Activated T-cell treated with anti-CD3 and anti-CD28 coated beads for 4 hours (primary cell): ENCODE measurements at places on chromosomes 2 and 18.

GRCh38 chr2:183123117-183123958, 905 bp upstream of the NUP35 start:
- DNase-seq, result no peak

DNA sequence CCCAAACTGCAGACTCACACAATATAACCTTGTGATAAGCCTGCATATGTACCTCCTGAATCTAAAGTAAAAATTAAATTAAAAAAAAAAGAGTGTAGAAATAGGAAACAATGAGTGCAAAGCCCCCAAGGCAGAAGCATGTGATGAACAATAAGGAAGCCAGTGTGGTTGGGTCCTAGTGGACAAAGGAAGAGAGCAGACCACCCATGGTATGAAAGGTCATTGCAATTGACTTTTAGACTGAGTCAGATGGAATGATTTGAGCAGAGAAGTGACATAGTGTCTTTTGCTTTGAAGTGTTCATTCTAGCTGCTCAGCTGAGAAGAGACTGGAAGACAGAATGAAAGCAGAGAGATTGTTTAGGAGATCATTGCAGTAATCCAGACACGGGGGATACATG, 417.1 kb downstream of the RAD51AP2 start:
- no peak for DNase-seq

- DNase-seq, result no peak
These were observed 55.2 kb downstream of the ANKRD12 start for GRCh38 chr18:9191658-9192256.

- DNase-seq, result no peak
These were observed 47.1 kb downstream of the LONRF2 start for GRCh38 chr2:100275200-100275589.

- DNase-seq, result no peak
These were observed 73.2 kb downstream of the TNP1 start for GRCh38 chr2:216786676-216787075.

DNA sequence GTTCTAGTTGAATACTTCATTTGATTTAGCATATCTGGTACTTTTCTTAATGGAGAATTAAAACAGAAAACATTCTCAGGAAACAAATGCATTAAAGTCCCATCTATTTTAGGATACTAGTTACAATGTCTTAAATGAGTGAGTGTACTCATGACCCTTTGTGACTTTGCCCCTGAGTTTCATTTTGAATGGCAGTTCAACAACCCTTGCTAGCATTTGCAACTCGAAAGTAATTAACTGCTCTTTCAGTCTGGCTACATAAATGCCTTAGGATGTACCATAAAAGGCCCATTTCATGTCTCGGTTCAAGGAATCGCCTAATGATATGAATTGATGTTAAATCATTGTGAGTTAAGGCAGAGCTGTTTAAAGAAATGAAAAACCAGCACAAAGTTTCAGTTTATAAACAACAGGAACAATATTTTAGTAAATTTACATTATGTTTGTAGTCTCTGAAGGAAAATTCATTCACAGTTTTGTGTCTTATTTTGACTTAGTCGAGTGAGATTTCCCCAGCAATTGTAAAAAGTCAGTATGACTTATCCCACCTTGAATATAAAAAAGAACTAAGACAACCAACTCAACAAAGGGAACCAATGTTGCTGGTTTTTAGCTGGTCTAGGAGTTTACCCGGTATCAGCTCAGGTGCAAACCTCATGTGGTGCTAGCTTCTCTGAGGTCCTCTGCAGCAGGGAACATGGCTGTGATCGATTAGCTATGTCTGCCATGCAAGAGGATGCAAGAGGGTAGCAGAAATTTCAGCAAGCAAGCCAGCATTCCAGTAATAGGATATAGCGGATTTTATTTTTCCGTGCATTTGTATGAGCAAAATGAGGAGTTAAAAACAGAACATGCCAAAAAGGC, 386.2 kb downstream of the PTPRM start:
- no peak for DNase-seq

- no peak for DNase-seq
These were observed 1560.6 kb upstream of the SLC39A10 start for GRCh38 chr2:194096402-194096801.

DNA sequence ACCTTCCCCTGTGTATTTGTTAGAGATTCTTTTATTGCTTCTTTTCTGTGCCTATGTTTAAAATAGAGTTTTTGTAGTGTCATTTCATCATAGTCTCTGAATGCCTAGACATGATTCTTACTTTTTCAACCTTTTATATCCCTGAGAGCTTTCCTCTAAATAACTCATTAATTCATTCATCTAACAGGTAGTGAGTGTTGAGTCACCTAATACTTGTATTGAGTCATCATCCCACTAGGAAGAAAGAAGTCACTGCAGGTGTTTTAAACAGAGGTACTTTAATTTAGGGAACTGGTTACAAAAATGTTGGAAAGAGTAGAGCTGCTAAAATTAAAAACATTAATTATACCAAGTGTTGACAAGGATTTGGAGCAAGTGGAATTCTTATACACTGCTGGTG, 18.5 kb upstream of the NMS start:
- no peak for DNase-seq

DNA sequence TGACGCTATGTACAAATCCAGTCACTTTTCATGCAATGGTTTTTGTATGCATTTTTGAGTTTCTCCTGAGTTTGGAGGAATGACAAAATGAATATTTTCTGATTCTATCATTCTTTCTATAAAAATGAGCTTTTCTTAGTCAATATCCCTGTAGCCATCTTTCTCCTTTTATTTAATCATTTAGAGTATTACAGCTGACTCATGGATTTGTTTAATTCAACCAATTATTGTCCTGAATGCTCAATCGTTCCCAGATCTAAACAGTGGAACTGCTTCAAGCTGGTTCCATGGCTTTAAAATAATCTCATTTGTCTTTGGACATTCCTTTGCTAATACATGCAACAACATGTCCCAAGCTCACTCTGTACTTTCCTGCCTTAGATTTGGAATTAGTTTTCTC, 368.8 kb downstream of the ADCYAP1 start:
- DNase-seq, result no peak

- DNase-seq, result no peak
These were observed 42.9 kb downstream of the DOK1 start for GRCh38 chr2:74597410-74597809.

DNA sequence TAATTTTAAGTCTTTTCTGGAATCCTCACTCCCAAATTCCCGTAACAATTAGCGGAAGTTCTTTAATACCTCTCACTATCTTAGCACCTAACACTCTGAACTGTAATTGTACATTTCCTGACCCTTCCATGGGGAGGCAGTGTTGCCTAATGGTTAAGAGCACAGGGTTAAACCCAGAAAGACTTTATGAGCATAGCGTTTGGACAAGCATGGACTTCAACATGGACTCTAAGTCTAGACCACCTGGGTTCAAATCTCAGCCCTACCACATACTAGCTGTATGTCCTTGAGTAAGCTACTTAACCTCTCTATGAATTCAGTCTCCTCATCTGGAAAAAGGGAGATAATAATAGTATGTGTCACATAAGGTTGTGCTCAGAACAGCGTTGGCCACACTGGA, 13.0 kb downstream of the ANTXR1 start:
- no peak for DNase-seq

- no peak for DNase-seq
These were observed 167.5 kb downstream of the ARL4C start for GRCh38 chr2:234329202-234329960.

- no peak for DNase-seq
These were observed 38.3 kb downstream of the MYO7B start for GRCh38 chr2:127573771-127574170.

DNA sequence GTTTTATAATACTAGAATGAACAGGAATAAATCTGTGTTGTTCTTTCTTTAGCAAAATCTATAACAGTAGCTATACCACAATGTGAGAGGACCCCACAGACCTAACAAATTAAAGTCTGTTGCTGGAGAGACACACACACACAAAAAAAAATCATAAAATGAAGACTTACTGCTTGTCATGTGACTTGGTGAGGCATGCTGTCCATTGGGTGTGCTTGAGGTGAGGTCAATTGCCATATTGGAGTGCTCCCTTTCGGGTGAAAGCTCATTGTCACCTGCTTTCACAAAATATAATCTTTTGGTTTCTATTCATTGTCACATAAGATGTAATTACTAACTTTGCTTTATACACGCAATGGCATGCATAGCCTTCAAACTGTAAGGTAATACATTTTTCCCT, 3.9 kb downstream of the IKZF2 start:
- DNase-seq, result no peak

DNA sequence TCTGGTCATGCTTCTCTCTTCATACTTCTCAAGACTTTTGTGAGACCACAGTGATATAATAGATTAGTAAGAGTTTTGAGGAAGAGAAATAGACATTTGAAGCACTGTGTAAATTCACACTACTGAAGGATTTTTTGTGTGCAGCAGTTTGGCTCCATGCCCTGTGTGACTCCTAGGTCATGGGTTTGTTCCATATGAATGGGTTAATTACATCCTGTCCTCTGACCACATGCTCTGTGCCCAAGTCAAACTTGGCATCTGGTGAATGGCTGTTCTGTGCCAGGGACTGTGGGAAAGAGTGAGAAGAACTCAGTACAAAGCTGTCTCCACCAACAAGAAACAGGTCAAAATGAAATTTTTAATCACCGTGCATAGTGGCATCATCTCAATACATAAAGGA, 304.0 kb downstream of the LNPK start:
- DNase-seq, result no peak

GRCh38 chr2:158315803-158316414, 140.6 kb downstream of the CCDC148 start:
- no peak for DNase-seq

GRCh38 chr2:174846941-174847938, 83.0 kb upstream of the CHRNA1 start:
- DNase-seq, result no peak
